Activated CD4-positive, alpha-beta T cell treated with anti-CD3 and anti-CD28 coated beads, Interleukin-2, amount 10 ng/mL, durations not matched to agents 7 days and 5 days (primary cell): ENCODE measurements at places on chromosomes 1 and 21. TPM values are rescaled to one million over a fixed set of nuclear protein-coding genes. Genes with fewer than 3 reads are reported as not detected.

The CRP gene
- not detected for total RNA-seq

The ZNF436 gene
- 8.1 TPM for total RNA-seq

The TMPRSS2 gene
- not detected for total RNA-seq

The TAS1R1 gene
- total RNA-seq: not detected

The OR2L2 gene
- total RNA-seq: 0.19 TPM

DNA sequence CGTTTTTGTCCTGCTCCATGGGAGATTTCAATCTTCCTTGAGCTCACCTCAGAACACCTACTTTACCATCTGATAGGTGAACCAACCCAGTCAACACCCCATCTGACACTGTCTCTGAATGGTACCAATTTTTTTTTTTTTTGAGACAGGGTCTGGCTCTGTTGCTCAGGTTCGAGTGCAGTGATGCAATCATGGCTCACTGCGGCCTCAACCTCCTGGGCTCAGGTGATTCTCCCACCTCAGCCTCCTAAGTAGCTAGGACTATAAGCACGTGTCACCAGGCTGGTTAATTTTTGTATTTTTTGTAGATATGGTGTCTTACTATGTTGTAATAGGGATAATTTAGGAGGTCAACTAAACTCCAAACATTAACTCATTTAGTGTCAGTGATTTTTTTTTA lies 36.3 kb downstream of the SPRTN start:
- no peak overlapping the region for H3K27ac ChIP-seq
- peaks cover 25% of the 10 kb centered on the region for H3K4me1 ChIP-seq
- peaks cover 5% of the 10 kb centered on the region for H3K36me3 ChIP-seq
- no peaks in the 10 kb centered on the region for H3K27me3 ChIP-seq

GRCh38 chr1:221824025-221824424 lies 82.1 kb upstream of the DUSP10 start:
- H3K4me1 ChIP-seq: peaks cover 54% of the 10 kb centered on the region
- no peak overlapping the region for H3K4me3 ChIP-seq
- no peak overlapping the region for H3K27ac ChIP-seq
- peaks cover 10% of the 10 kb centered on the region for H3K36me3 ChIP-seq

GRCh38 chr1:83927701-83928100 lies 71.2 kb downstream of the TTLL7 start:
- no peak for DNase-seq
- no peaks in the 10 kb centered on the region for H3K4me1 ChIP-seq
- H3K4me3 ChIP-seq: no peak overlapping the region

DNA sequence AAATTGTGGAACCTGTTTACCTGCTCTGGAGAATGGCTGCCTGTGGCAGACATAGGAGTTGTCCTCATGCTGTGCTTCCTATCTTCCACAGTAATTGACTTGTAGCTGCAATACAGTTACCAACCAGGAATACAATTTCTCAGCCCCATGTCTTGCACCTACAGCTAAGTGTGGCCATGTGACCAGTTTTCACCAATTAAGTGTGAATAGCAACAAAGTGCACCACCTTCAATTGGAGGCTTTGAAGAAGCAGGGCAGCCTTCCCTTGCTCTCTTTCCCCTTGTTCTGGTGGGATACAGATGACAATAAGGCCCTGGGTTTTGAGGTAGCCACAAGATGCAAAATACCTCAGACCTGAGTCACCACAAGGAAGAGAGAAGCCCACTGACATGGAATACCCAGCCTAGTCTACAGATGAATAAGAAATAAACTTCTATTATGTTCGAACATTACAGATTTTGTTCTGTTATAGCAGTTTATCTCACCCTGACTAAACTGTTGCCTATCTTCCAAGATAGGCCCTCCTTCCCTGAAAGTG lies 70.2 kb upstream of the S1PR1 start:
- no peak overlapping the region for H3K27ac ChIP-seq
- no peaks in the 10 kb centered on the region for H3K27me3 ChIP-seq

DNA sequence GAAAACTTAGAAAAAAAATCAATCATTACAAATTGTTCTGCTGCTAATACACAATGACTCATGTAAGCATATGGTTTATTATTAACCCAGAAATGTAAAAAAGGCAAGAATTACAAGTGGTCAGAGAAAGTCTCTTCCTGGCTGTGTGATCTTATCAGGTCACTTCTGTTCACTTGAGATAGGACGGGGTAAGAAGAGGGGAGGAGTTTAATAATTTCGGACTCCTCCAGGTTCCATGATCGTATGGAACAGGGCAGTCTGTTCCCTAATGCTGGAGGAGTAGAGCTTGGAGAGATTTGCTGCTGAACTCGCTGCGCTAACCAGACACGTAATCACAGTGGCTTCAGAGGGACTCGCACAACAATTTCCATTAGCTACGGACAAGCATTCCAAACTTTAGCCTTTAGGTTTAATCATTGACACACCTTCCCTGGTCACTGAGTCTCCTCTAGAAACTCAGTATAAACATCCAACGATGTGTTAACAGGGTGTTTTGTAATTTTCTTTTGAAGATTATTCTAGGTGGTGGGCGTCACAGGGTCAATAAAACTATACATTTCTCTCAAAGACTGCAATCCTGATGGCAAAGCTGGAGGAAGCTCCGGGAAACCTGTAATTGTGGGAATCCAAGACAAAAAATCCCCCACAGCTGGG lies 1.3 kb downstream of the CRYZ start:
- peak overlapping the region; percentile 77 for H3K27ac ChIP-seq
- no peak for DNase-seq
- peaks cover 18% of the 10 kb centered on the region for H3K36me3 ChIP-seq
- peaks cover 31% of the 10 kb centered on the region for H3K4me1 ChIP-seq
- H3K27me3 ChIP-seq: no peaks in the 10 kb centered on the region
- peak overlapping the region; percentile 56 for H3K4me3 ChIP-seq

- no peaks in the 10 kb centered on the region for H3K27me3 ChIP-seq
- no peak overlapping the region for H3K4me3 ChIP-seq
- no peak for DNase-seq
- H3K36me3 ChIP-seq: peaks cover 35% of the 10 kb centered on the region
- peaks cover 43% of the 10 kb centered on the region for H3K4me1 ChIP-seq
Observed at GRCh38 chr21:15754640-15755039, 24.9 kb downstream of the USP25 start.

DNA sequence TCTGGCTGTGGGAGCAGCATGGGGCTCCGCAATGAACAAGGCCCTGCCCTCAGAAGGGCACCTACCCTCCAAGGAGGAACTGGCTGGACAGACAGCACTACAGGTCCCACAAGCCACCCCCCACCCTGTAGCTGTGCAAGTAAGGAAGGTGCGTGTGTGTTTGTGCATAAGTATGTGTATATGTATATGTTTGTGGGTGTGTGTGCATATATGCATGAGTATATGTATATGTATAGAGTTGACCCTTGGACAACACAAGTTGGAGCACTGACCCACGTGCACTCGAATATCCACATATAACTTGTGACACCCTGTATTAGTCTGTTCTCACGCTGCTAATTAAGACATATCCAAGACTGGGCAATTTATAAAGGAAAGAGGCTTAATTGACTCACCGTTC lies 22.6 kb upstream of the TENT5C start:
- no peak for DNase-seq
- no peaks in the 10 kb centered on the region for H3K27me3 ChIP-seq
- no peak overlapping the region for H3K4me3 ChIP-seq
- no peaks in the 10 kb centered on the region for H3K36me3 ChIP-seq

DNA sequence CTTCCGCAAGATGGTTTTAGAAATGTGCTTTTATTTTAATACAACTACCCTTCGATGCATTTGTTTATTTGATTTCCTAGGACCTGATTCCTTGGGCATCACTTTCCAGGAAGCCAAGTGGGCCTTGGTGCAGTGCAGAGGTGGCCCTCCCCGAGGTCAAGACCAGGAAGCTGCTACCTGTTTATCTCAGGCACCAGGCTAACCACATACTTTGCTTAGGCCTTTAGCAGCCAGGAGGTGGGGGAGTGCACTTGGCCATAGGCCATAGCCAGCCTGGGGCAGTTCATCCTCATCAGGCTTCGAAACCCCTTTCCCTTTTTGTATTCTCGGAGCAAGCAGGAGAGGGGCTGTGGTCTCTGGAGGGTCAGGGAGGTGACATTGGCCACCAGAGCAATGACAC lies 45.4 kb downstream of the SMYD2 start:
- H3K4me3 ChIP-seq: no peak overlapping the region
- H3K4me1 ChIP-seq: peaks cover 6% of the 10 kb centered on the region
- no peak overlapping the region for H3K27ac ChIP-seq
- DNase-seq: no peak
- H3K27me3 ChIP-seq: no peaks in the 10 kb centered on the region

DNA sequence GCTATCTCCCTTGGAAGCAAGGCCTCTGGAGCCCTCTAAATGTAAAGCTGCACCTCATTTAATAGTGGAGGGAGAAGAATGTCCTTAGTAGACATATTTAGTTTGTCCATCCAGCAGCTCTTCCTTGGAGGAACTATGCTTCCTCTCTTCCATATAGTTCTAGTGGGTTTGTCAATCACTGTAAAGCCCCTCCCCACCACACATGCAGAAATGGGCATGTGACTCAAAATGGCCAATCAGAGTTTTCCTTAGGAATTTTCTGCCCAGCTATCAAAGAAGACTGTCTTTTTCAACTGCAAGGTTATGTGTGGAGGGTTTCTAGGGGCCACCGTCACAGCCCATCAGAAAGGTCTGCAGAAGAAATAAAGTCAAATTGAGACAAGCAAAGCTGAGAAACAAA lies 175.5 kb downstream of the MIS18A start:
- no peak for DNase-seq
- no peak overlapping the region for H3K27ac ChIP-seq
- no peaks in the 10 kb centered on the region for H3K4me1 ChIP-seq
- H3K27me3 ChIP-seq: no peaks in the 10 kb centered on the region
- no peaks in the 10 kb centered on the region for H3K36me3 ChIP-seq

DNA sequence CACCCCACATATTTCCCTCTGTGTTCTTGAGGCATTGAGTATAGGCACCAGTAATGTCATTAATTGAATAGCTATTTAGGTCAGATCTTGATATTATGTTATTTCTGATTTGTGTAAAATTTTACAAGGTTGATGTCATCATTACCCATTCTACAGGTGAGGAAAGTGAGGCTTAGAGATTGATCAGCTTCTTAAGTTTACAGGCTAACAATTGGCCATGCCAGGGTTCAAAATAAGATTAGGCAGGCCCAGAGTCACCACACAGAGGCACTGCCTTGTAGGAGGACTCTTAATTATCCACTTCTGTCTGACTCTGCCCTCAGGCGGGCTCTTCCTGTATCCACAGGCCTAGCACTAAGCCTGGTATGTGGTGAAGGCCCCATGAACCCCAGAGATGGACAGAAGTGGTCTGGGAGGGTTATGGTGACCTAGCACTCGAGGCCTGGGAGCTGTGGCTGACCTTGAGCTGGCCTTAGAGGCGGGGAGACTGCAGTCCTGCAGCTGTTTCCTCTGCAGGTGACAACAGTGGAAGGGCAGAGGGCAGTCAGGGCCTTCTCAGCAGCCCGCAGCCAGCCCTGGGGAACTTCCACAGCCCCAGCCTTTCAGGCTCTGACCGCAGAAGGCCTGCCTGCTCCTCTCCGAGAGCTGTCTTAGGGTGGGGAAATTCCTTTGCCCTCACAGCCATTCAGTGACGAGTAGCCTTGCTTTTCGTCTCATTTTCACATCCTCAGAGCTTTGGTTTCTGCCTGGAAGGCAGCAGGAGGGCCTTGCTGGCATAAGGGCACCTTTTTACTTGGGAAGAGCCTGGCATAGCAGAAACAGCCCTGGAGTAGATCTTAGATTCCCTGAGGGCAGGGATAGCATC lies 12.2 kb downstream of the ZDHHC18 start:
- no peaks in the 10 kb centered on the region for H3K27me3 ChIP-seq
- DNase-seq: no peak
- peaks cover 32% of the 10 kb centered on the region for H3K4me1 ChIP-seq

- no peak overlapping the region for H3K4me3 ChIP-seq
- H3K27ac ChIP-seq: no peak overlapping the region
- no peaks in the 10 kb centered on the region for H3K36me3 ChIP-seq
- DNase-seq: no peak
- no peaks in the 10 kb centered on the region for H3K27me3 ChIP-seq
Observed at GRCh38 chr1:193856261-193856660, 669.8 kb upstream of the B3GALT2 start.

DNA sequence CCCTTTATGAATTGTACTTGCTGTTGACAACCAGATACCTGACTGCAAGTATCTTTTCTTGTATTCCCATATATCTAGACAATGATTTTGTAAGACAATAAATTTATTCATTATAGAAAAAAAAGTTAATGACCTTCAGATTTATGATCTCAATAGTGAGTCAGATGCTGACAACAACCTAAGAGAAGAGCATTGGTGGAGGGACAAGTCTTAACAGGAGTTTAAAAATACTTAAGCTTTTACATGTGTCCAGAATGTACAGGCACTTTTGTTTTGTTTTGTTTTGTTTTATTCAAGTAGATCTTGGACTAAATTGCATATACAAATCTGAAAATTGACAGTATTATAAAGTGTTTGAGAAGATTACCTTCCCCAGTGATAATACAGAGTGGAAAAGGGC lies 1544.6 kb upstream of the B3GALT2 start:
- H3K4me1 ChIP-seq: no peaks in the 10 kb centered on the region
- H3K27me3 ChIP-seq: no peaks in the 10 kb centered on the region
- no peak overlapping the region for H3K4me3 ChIP-seq
- no peak for DNase-seq
- H3K27ac ChIP-seq: no peak overlapping the region
- H3K36me3 ChIP-seq: no peaks in the 10 kb centered on the region

- no peak overlapping the region for H3K27ac ChIP-seq
- DNase-seq: no peak
- H3K4me3 ChIP-seq: no peak overlapping the region
- H3K27me3 ChIP-seq: no peaks in the 10 kb centered on the region
- H3K4me1 ChIP-seq: peaks cover 39% of the 10 kb centered on the region
Observed at GRCh38 chr1:43830802-43831201, 102.8 kb upstream of the ARTN start.

- H3K4me1 ChIP-seq: peaks cover 52% of the 10 kb centered on the region
- H3K27ac ChIP-seq: no peak overlapping the region
- no peak for DNase-seq
Observed at GRCh38 chr1:101006553-101006952, 19.0 kb downstream of the DPH5 start.

DNA sequence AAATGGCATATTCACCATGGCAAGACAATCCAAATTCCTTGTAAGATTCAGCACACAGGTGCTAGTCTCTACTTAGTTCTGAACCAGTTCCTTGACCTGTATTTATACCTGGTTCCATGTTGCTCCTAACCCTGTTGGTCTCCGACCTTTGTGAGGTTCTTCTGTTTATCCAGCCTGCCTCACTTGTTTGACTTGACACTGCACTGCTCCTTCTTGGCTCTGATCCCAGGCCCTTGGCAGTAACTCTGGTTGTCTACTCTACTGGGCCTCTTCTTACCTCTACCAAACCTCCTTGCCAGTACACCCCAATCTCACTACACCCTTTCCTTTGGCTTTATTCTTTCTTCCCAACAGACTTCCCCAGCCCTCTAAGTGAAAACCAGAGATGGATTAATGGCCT lies 419.4 kb upstream of the USP24 start:
- no peaks in the 10 kb centered on the region for H3K36me3 ChIP-seq
- H3K27me3 ChIP-seq: no peaks in the 10 kb centered on the region
- no peak overlapping the region for H3K4me3 ChIP-seq
- no peak overlapping the region for H3K27ac ChIP-seq
- DNase-seq: no peak
